Dermis lymphatic vessel endothelial cell (primary cell): ENCODE measurements at places on chromosomes 5 and 9. TPM values are rescaled to one million over a fixed set of nuclear protein-coding genes. Genes with fewer than 3 reads are reported as not detected.

ADGRD2 gene
- total RNA-seq, result not detected in 2 replicates

POC5 gene
- 9.8 and 10.1 TPM in 2 replicates for total RNA-seq

USP20 gene
- total RNA-seq, result 5.5 TPM in 2 replicates

ZNF883 gene
- total RNA-seq, result 0.17 TPM in 1 of 2 replicates, not detected in the other

CCDC152 gene
- total RNA-seq, result 0.11 and 0.34 TPM in 2 replicates

PDCD1LG2 gene
- 0.34 and 0.54 TPM in 2 replicates for total RNA-seq

IGFBPL1 gene
- total RNA-seq, result not detected in 2 replicates

PAPPA gene
- 0.09 and 0.22 TPM in 2 replicates for total RNA-seq

IFNA4 gene
- total RNA-seq, result not detected in 2 replicates

ATP6V0E1 gene
- total RNA-seq, result 301 and 538 TPM in 2 replicates

ZNF879 gene
- total RNA-seq, result 3.8 and 6.4 TPM in 2 replicates

TCERG1 gene
- total RNA-seq, result 17.4 and 25.4 TPM in 2 replicates

CSF2 gene
- total RNA-seq, result 0.22 TPM in 1 of 2 replicates, not detected in the other
